ENCODE measurements at places on chromosomes 7 and 10.

DNA sequence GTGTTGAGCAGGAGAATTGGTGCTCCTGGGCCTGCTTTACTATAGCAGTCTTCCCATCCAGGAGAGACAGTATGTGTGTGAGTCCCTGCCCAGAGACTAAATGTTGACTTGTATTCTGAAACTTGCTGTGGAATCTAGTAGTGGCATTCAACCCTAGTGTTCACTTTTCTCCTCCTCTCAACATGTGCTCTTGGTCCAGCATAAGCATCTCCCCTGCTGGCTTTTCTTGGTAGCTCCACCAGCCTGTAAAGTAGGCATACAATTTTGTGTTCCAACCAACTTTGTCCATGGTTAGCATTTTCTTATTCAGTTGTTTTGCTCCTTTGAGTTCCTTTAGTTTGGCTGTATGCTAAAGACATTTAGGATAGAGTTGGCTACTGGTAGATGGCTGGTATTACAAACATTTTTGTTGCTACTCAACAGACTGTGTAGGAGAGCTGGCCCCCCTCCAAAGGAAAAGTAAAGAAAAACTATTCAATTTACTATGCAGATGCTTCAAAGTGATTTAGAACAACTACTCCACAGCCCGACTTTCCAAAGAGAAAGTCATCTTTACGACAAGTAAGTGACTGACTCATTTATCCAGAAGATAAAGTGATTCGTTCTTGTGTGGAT lies 46.0 kb downstream of the ASB4 start:
- DNase-seq = no peak

DNA sequence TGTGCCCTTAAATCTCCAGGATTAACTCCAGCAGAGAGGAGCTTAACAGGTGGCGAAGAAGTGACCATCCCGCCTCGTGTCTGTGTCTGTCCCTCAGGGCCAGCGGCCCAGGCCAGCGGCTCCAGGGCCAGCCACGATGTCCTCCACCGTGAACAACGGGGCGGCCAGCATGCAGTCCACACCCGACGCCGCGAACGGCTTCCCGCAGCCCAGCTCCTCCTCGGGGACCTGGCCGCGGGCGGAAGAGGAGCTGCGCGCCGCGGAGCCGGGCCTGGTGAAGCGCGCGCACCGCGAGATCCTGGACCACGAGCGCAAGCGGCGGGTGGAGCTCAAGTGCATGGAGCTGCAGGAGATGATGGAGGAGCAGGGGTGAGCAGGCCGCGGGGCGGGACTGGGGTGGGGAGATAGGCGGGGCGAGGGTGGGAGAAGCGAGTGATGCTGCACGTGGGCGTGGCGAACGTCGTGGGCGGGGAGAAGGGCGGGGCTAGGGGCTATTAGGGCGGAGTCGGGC lies 33.3 kb downstream of the SRRM3 start:
- peak; percentile 39 for DNase-seq

GRCh38 chr7:134943785-134944400 lies 42.4 kb upstream of the AGBL3 start:
- no peak for DNase-seq

DNA sequence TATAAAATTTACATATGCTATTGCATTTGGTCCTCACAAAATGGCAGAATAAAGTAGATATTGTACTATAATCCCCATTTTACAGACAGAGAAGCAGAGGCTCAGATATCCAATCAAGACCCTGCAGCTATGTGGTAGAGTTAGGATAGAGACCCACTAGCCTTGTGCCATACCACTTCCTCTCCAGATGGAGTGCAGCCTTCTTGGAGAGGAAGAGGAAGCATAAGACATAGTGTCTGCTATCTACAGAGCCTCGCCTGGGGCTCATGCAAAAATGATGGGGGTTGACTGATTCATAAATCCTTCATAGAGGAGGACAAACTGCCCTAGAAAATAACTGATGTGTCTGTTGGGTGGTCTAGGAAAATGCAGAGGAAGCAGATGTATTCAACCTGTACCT lies 447.3 kb downstream of the KCNMA1 start:
- DNase-seq = no peak

DNA sequence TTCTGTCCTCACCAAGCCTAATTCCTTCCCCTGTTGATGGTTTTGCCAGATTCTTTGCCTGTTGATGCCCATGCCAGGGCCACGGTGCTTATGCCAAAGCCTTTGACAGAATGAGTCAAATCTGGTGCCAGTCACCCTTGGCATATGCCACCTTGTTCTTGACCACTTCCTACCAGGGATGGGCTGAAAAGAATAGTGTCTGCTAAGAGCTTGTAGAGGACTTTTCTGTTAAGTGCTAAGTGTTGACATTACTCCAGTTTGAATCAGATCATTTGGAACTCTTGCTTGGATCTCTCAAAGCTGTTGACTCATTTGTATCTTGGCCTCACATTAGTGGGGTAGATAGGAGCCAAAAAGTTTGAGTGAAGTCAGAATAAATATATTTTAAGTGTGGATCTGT lies 661.2 kb downstream of the AUTS2 start:
- no peak for DNase-seq

DNA sequence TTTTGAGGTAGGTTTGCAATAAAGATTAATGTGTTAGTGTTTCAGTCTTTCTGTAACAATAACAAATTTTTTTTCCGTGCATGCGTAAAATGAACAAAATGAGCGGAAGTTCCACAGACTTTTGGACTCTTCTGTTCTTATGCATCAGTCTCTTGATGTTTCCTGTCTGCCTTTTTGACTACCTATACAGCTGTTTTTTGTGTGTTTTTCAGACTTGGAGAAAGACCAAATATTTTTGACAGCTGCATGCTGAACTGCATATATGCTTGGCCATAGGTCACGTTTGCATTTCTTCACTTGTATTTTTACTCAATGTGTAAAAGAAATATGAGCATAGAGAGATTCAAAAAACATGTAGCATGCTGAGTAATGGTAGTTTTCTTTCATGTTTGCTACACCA lies 119.3 kb downstream of the BBS9 start:
- DNase-seq = no peak

GRCh38 chr7:101941481-101942383 lies 124.3 kb downstream of the CUX1 start:
- DNase-seq = no peak
